Uterus (tissue), 4 donors: ENCODE measurements at places on chromosomes 7 and 10. TPM values are rescaled to one million over a fixed set of nuclear protein-coding genes. Genes with fewer than 3 reads are reported as not detected.

- no peak for DNase-seq
These were observed 96.7 kb upstream of the IKZF1 start for GRCh38 chr7:50207686-50208255.

GRCh38 chr10:70498970-70499835, 20.6 kb downstream of the PALD1 start:
- DNase-seq, result no peak

DNA sequence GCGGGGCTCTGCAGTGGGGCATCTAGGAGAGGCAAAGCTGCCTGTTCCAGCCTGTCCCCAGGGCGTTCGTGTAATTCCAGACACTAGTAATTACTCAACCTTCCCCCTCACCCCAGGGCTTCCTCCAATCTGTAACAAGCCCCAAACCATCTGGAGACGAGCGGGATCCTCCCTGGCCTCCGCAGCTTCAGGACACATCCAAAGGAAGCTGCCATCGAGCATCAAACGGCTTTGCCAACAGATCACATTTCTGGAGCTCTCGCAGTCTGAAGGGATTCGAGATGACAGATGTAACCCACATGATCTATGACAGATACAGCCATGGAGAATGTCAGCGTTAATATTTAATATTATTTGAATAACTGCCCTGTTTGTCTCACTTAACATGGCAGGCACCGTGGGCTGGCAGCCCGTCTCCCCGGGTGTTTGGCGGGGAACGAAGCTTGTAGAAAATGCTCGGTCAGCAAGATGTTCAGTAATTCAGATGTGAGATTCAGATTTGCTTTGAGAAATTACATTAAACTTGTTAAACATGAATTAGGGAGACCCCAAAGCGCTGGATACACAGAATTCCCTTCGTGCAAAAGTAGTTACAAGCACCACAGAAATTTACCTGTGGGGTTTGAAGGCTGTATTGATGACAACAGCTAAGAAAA, 108.5 kb upstream of the C7orf33 start:
- no peak for DNase-seq

DNA sequence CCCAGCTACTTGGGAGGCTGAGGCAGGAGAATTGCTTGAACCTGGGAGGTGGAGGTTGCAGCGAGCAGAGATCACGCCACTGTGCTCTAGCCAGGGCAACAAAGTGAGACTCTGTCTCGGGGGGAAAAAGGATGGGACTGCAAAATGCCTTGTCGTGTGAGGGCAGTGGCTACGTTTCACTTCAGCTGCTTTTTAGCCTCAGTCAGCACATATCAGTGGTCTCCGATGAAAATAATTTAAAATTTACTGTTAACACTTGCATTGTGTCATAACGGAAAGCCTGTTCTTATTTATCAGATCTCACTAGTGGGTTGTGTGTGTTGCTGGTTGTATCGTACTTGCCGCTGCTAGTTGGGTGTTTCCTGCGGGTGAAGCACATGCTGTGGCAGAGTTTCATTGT, 61.9 kb downstream of the RBM33 start:
- no peak for DNase-seq

DNA sequence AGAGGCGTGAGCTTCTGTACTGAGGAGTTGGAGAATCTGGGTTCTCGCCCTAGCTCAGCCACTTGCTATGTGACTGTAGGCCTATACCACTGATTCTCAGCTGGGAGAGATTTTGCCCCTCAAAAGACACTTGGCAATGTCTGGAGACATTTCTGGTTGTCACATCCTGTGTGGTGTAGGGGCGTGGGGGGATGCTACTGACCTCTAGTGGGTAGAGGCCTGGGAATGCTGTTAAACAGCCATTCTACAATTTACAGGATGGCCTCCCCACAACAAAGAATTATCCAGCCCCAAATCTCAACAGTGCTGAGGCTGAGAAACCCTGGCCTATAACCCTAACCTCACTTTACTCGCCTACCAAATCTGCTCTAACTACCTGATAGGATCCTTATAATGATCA, 58.8 kb upstream of the GAD2 start:
- no peak for DNase-seq

GRCh38 chr10:88186335-88186734, 322.9 kb downstream of the PTEN start:
- no peak for DNase-seq

Gene SPACDR
- total RNA-seq, result 1.8 TPM
